Thymus (tissue), 14 donors: ENCODE measurements at places on chromosomes 7 and 10.

- no peak for DNase-seq
Observed at GRCh38 chr7:46679671-46680070, 758.6 kb upstream of the IGFBP3 start.

DNA sequence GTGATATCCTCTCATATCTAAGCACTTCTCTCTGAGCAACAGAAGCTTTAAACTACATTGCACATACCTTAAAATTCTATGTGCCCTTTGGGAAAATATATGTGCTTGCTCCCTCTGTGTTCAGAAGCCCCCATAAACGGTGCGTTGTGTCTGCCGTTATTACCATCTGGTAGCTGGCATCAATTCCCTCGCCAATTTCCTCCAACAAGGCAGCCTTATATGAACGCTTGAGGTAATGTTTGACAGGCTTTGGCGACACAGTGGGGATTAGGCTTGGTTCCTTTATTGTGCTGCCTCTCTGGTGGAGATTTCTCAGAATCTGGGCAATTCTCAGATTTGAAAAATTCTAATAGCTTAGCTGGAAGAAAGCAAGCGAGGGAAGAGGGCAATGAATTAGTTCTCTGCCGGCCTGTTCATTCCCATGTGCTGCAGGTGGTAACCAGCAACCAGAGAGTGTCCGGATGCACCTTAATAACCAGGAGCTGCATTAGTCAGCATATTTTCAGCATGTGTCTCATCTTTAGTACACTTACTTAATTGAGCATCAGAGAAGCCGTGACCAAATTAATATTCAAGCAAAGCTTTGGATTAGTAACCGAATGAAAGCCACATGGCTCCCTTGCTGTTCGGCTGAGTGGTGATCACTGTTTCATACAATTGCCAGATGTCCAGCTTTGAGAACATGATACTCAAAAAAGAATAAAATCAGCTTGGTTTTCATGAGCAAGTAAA, 7.3 kb upstream of the PPP1R17 start:
- DNase-seq, result no peak

GRCh38 chr7:22851145-22851544, 28.5 kb upstream of the TOMM7 start:
- no peak for DNase-seq

DNA sequence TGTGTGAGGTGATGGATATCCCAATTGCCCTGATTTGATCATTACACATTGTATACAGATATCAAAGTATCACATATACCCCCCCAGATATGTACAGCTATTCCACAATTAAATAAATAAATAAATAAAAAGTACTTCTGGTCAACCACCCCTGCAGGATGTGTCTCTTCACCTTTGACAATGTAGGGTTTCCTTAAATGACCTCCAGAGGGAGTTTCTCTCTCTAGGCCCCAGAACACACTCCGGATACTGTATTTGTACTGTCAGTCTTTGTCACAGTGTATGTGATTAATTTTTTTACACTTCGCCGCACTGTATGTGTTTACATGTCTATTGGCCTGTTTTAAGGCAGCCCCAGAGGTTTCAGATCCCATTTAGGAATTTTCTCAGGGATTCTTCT, 123.6 kb downstream of the ADCYAP1R1 start:
- no peak for DNase-seq
